ENCODE measurements at places on chromosomes 12 and 14.
A peak's percentile ranks its signal among the peaks of the same experiment; 100 is the strongest.

DNA sequence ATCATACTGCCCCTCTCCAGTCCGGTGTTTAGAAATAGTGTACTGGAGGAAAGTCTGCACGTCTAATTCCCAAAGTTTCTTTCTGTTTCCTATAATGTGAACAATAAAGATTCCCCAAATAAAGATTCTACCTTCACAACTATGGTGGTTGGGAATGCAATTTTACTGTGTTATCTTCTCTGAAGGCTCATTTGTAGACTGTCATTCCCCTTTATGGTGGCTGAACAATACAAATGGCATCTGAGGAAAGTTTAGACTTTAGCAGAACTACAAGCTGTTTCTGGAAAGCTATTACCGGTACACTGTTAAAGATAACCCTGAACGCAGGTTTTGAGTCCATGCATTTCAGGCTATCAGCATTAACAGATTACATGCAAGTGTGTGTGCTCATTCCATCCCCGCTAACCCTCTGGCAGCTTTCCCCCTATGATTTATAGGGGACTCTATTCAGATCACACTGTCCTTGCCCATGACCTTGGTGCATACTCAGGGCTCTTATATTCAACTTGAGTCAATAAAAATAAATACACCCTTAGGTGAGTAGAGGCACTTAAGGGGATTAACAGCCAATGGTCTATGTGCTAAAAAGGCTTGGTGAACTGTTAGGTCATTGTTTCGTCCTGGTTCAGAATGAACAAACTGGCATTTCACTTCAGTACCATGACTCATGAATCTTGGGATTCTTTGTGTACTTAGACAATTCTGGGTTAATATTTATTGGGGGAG lies 60.7 kb upstream of the PYGL start:
- DNase-seq, result peak; percentile 25

DNA sequence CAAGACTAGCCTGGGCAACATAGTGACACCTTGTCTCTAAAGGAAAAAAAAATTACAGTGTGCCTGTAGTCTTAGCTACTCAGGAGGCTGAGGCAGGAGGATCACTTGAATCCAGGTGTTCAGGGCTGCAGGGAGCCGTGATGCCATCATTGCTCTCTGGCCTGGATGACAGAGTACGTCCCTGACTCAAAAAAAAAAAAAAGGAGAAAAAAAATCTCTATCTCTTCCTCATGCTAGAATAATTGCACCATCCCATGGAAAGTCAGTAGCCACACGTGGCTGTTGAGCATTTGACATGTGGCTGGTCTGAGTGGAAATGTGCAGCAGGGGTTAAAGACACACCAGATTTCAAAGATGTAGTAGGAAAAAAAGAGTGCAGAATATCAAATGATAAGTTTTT lies 3.8 kb downstream of the RILPL1 start:
- no peak for DNase-seq

GRCh38 chr12:45547822-45548221 lies 181.7 kb upstream of the ARID2 start:
- no peak for DNase-seq

DNA sequence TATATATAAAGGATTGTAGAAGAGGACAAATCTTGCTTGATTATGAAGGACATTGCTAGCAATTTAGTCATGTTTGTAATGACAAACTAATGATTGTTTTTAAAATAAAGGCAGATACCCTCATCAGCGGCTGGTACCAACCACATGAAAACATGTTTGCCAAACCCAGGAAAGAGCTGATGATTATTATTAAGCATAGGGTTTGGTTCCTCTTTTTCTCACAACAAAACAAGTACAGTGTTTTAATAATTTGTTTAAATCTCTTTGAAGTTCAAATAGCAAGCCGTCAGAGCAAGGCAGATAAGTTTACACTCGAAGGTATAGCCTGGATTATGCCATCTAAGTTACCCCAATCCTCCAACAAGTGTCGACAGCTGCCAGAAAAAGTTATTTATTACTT lies 5.3 kb upstream of the SINHCAF start:
- DNase-seq, result no peak

GRCh38 chr14:99267837-99268781 lies 3.9 kb downstream of the BCL11B start:
- no peak for DNase-seq

DNA sequence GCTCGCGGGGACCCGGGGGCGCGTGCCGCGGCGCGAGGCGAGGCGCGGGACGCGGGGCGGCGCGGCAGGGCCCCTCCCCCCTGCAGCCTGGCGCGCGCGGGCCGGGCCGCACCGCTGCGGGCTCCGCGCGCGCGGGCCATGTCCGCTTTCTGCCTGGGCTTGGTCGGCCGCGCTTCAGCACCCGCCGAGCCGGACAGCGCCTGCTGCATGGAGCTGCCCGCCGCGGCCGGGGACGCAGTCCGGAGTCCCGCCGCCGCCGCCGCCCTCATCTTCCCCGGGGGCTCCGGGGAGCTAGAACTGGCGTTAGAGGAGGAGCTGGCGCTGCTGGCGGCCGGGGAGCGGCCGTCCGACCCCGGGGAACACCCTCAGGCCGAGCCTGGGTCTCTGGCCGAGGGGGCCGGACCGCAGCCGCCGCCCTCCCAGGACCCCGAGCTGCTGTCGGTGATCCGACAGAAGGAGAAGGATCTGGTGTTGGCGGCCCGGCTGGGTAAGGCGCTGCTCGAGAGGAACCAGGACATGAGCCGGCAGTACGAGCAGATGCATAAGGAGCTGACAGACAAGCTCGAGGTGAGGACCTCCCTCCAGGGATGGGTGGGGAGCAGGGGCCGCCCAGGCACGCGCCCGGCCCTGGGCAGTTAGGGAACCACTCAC lies 820 bp downstream of the BICDL1 start:
- DNase-seq, result peak; percentile 61

- no peak for DNase-seq
These were observed 172.2 kb downstream of the PRKD1 start for GRCh38 chr14:29755311-29756018.

GRCh38 chr12:96398424-96399119 lies 1.7 kb downstream of the CDK17 start:
- DNase-seq, result no peak

DNA sequence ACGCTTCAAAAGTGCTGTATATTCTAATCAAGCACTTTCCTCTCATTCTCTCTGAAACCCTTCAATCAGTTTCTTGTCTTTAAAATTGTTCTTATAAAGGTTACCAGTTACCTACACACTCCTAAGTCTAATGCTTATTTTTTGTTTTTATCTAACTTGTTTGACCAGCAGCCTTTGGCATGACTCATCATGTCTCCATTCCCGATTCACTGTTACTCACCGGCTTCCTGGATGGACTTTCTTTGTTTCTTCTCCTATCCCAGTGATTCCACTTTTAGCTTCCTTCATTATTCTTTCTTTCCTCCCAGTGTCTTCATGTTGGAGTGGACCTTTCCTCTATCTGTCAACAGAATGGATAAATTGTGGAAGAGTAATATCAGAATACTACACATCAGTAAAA lies 368.6 kb upstream of the CCDC196 start:
- peak; percentile 74 for DNase-seq

GRCh38 chr12:1041478-1041877 lies 50.5 kb downstream of the ERC1 start:
- no peak for DNase-seq

- DNase-seq, result no peak
These were observed 63.4 kb downstream of the ANO2 start for GRCh38 chr12:5881666-5882065.
